ENCODE measurements at places on chromosomes 7 and 10. TPM values are rescaled to one million over a fixed set of nuclear protein-coding genes. Genes with fewer than 3 reads are reported as not detected.

- DNase-seq = no peak
Observed at GRCh38 chr7:21850531-21851285, 95.0 kb downstream of the CDCA7L start.

- DNase-seq = no peak
Observed at GRCh38 chr10:77796311-77796915, 130.1 kb downstream of the DLG5 start.

DNA sequence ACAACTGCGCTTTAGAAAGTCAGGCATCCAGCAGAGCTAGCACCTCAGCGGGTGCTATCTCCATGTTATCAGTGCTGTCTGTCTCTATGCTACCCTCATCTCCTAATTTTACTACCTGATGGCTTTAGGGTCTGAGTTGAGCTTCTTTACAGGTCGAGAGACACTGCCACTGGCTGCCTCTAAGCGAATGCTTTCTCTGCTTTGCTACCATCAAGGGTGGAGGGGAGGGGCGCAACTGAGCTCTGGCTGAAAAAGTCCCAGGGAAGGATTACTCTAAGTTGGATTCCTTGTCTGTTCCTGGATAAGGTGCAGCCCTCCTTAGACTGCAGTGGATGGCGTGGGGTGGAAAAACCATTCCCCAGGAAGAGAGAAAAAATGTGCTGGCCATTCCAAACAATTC, 105.7 kb downstream of the CDK14 start:
- DNase-seq = no peak

- no peak for DNase-seq
Observed at GRCh38 chr7:95897557-95898251, 125.3 kb downstream of the DYNC1I1 start.

The AIFM2 gene
- polyA plus RNA-seq = 9.4 TPM

The OIT3 gene
- not detected for polyA plus RNA-seq

The TRIL gene
- 0.18 TPM for polyA plus RNA-seq
